Stomach (tissue), 19 donors: ENCODE measurements at places on chromosomes 4 and X. TPM values are rescaled to one million over a fixed set of nuclear protein-coding genes. Genes with fewer than 3 reads are reported as not detected.

NR3C2 gene
- total RNA-seq: 33.8 TPM

ARR3 gene
- total RNA-seq: not detected

DNA sequence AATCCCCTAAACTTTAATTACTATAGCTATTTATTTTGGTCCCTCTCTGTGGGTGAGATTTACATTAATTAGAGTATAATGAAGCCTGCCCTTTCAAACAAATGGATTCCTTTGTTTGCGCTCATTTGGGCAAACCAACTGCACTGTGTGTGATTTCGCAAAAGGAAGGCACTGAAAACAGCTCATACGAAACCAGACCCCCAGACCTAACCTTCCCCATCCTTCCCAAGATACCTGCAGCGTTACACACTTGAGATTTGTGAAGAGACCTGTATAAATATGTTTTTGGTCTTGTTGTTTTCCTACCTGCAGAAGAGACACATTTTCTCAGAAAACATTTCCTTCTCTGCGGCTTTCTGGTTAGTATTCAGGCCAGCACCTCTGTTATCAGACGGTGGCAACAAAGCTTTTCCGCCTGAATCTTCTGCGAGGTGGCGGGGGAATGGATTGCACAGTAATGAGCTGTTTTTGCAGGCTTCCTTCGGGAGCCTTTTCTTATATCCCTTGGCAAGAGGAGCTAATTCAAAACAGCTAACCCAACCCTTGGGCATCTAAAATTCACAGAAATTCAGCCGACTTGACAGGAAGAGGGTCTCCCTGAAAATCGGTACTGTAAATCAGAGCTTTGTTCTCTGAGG lies 47.6 kb downstream of the CBLL2 start:
- no peaks in the 10 kb centered on the region for H3K4me1 ChIP-seq
- H3K27me3 ChIP-seq: peaks cover 16% of the 10 kb centered on the region
- no peak overlapping the region for H3K27ac ChIP-seq
- H3K4me3 ChIP-seq: no peak overlapping the region
- no peak for DNase-seq

GRCh38 chr4:76420188-76420761 lies 666 bp downstream of the CCDC158 start:
- H3K27ac ChIP-seq: no peak overlapping the region
- H3K4me1 ChIP-seq: peaks cover 11% of the 10 kb centered on the region
- no peak for DNase-seq
- H3K36me3 ChIP-seq: no peaks in the 10 kb centered on the region
- peak overlapping the region; percentile 53 for H3K4me3 ChIP-seq

NPNT gene
- 13.2 TPM for total RNA-seq

DNA sequence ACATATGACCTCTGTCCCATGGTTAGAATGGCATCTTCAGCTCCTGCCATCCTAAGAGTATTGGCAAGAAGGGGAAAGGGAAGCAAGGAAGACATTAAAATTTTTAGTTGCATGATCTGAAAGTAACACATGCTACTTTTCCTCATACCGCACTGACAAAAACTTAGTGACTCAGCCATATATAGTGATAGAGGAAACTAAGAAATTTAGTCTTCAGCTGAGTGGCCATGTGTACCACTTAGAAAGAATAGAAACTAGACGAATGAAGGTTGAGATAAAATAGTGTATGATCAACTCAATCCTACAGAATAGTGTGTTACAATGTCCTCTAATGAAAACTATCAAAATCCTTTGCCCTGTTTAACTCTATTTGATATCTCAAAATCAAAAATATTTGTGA lies 164.1 kb downstream of the PPP3CA start:
- peaks cover 10% of the 10 kb centered on the region for H3K36me3 ChIP-seq
- DNase-seq: no peak
- H3K27me3 ChIP-seq: no peaks in the 10 kb centered on the region
- H3K4me3 ChIP-seq: no peak overlapping the region

GRCh38 chr4:23038626-23039491 lies 346.1 kb downstream of the GBA3 start:
- no peak for DNase-seq
- H3K27me3 ChIP-seq: no peaks in the 10 kb centered on the region
- no peak overlapping the region for H3K27ac ChIP-seq
- no peaks in the 10 kb centered on the region for H3K36me3 ChIP-seq
- H3K4me1 ChIP-seq: no peaks in the 10 kb centered on the region
- H3K4me3 ChIP-seq: no peak overlapping the region
